ENCODE measurements at places on chromosomes 3 and 15.

DNA sequence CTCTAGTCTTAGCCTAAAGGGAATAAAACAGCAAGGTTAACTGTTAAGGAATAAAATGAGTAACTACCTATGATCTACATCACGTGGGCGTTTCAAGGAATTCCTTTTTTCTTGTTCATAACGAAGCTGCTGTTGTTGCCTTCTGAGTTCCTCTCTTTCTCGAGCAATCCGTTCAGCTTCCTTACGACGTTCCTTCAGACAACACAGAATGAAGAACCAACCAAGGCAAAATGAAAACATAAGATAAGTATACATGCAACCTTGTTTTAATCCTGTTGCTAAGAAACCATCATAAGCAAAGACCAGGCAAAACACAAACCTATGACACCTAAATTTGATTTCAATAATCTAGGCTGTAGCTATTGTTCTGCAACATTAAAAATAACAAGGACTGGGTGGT lies 44.1 kb downstream of the SLTM start:
- no peak for DNase-seq

GRCh38 chr3:10041034-10041433 lies 14.8 kb downstream of the FANCD2 start:
- DNase-seq = no peak

DNA sequence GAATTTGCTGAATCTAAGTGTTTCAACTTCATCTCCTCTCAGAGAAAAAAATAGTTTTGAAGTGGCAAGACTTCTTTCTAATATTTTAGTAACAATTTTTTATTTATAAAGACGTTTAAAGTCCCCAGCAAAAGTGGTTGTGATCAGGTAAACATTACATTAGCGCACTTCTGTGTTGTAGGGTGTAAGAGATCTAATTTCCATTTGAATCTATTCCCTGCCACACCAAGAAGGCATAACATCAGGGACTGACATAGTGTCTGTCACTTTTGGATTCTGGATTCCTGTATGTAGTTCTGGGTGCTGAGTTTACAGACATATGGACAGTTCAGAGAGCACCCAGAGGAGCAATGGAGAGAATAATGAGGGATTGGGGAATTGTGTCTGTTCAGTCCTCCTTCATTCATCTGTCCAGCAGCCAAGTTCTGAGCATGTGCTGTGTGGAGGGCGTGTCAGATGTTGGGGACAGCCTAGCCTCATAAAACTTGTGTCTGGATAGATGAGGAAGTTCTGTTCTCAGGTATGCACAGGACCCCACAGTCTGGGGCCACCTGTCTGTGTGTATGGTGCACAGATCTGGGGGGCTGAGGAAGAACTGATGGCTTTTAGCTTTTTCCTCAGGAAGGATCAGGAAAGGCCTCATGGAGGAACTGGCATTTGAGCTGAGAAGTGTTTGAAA lies 65.6 kb downstream of the MAP2K5 start:
- DNase-seq = no peak

- DNase-seq = no peak
These were observed 1.3 kb upstream of the ETV5 start for GRCh38 chr3:186109897-186110803.

GRCh38 chr3:44427683-44428082 lies 49.8 kb downstream of the ZNF445 start:
- DNase-seq = no peak

- no peak for DNase-seq
These were observed 530.8 kb upstream of the BCHE start for GRCh38 chr3:166367947-166368533.

- no peak for DNase-seq
These were observed 17.8 kb upstream of the ATP13A4 start for GRCh38 chr3:193572426-193572908.
